ENCODE measurements at places on chromosomes 7 and 10.

DNA sequence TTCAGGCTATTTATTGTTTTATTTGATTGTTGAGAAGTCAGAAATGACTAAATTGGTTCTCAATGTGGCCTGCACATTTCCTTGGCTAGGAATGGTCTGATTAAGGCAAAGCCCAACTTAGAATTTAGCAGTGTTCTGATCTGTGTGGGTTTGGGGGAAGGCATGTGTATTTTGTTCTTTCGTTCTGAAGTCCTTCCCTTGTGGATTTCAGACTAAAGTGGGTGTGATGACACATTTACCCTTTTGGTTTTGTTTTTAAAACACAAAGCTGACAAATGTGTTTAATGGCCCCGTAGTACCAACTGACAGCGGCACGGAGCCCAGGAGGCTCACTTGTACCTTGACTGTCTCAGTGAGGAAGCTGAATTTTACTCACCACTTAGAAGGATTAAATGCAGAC lies 452.3 kb upstream of the GALNT17 start:
- DNase-seq = no peak

DNA sequence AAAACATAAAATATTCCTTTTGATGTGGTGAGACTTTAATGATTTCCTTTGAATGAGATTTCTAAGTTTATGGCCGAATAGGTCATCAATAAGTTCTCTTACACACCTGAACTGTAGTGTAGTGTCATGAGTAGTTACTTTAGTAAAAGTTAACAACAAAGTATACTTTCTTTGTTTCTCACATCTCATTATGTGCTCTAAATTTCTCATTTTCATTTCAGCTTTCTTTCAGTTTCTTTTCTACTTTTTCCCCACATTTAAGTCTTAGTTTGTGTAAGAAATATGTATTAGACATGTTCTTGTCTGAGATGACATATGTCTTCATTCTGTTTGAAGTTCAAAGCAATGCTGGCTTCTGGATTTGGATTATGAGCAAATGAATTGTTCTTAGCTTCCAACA lies 348.1 kb downstream of the ANKRD7 start:
- no peak for DNase-seq

GRCh38 chr10:122407375-122408125 lies 33.0 kb downstream of the PLEKHA1 start:
- DNase-seq = no peak

GRCh38 chr10:63197344-63198092 lies 64.4 kb downstream of the NRBF2 start:
- no peak for DNase-seq

DNA sequence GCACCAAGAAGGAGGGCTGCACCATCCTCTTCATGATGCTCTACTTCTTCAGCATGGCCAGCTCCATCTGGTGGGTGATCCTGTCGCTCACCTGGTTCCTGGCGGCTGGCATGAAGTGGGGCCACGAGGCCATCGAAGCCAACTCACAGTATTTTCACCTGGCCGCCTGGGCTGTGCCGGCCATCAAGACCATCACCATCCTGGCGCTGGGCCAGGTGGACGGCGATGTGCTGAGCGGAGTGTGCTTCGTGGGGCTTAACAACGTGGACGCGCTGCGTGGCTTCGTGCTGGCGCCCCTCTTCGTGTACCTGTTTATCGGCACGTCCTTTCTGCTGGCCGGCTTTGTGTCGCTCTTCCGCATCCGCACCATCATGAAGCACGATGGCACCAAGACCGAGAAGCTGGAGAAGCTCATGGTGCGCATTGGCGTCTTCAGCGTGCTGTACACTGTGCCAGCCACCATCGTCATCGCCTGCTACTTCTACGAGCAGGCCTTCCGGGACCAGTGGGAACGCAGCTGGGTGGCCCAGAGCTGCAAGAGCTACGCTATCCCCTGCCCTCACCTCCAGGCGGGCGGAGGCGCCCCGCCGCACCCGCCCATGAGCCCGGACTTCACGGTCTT lies 1.9 kb downstream of the FZD1 start:
- no peak for DNase-seq

DNA sequence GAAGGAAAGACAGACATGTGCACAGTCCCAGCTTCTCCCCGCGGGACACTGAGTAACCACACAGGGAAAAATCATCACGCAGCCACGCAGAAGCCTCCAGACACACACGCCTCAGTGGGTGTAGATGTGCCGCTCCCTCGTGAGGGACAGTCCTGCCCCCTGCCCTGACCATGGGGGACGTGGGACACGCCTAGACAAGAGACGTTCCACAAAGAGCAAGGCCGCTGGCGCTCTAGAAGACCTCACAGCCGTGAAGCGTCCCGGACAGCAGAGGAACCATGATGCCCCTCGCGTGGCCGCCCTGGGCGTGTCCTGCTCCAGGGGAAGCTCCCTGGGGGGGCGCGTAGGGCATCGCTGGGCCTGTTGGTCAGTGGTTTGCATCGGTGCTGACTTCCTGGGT lies 210.8 kb downstream of the DNAJB6 start:
- no peak for DNase-seq

DNA sequence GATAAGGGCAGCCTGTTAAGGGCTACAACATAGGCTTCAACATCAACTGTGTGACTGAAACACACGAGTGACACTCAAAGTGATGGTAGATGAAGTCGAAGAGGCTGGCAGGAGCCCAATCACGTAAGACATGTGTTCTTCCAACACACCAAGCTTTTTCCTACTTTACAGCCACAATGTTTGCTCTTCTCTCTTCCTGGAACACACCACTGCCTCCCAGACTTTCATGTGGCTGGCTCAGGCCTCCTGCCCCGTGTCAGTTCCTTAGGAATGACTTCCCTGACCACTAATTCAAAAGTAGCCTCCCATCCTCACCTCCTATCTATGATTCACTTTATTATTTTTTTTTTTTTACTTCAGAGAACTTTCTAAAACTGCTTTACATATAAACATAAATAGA lies 209.2 kb downstream of the GPAM start:
- DNase-seq = no peak

DNA sequence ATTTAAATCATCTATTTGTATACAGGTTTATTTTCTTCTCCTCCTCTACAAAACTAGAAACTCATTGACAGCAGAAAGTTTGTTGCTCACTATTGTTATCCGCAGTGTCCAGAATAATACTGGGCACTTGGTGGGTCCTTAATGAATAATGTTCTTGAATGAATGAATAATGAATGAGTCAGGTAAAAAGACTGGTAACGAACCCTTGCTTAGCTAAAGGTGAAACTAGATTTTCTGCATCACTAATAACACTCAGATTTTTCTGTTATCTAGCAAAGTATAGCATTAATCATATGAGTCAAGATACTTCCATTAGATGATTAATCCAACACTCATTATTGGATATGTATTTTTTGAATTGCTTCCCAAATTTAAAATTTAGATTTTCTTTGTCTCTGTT lies 953.2 kb downstream of the SORCS3 start:
- DNase-seq = no peak

DNA sequence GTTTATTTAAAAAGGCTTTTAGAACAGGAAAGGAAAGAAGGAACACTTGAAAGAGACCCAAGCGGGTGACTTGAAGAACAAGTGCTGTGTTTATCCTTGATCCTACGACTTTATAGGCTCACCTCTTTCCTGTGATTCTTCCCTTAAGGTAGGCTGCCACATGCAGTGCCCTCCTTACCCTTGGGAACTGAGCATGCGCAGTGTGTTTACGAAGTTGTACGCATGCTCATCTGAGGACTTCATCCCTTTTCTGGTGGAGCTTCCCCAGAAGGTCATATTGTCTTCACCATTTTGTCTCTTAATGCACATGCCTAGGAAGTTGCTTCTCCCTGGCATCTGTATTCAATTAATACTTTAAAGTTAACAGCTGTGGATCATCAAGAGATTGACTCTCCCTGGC lies 49.9 kb upstream of the VOPP1 start:
- no peak for DNase-seq

- DNase-seq = no peak
Measured at GRCh38 chr10:114489521-114490310, 85.4 kb upstream of the AFAP1L2 start.

DNA sequence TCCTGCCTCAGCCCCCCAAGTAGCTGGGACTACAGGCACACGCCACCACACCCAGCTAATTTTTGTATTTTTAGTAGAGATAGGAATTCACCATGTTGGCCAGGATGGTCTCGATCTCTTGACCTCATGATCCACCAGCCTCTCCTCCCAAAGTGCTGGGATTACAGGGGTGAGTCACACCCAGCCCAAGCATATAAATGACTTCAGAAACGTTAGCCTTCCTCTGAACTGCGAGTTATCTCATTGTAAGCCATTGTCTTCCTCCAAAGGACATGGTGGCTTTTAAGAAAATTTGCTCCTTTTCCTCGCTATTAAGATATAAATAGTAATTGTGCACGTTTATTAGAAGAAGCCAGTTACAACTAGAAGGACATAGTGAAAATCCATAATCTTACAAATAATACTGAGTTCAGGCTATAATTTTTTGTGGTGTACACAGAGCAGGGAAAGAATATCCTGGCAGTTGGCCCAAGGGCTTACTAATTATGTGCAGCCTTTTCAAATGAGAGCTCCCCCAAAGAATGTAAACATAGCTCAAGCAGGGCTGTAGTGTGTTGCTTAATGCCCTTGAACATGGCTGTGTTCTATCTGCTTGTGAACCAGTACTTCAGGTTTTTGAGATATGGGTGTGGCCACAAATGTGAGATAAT lies 495.8 kb downstream of the PARD3 start:
- DNase-seq = no peak

DNA sequence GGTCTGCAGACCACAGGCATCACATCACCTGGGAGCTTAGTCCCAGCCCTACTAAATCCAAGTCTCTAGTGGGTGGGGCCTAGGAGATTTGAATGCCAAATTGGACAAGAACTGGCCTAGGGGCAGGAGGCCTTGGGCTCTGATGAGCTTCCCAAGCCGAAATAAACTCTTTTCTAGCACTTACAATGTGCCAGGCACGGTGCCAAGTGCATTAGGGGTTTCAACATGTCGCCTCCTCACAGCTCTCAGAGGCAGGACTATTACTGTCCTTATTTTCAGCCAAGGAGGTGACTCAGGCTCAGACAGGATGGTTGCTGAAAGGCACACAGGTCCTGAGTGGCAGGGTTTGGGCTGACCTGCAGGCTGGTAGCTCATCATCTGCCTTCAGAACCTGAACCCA lies 9.2 kb upstream of the CPA1 start:
- no peak for DNase-seq

GRCh38 chr7:30988351-30989005 lies 24.7 kb downstream of the GHRHR start:
- no peak for DNase-seq

DNA sequence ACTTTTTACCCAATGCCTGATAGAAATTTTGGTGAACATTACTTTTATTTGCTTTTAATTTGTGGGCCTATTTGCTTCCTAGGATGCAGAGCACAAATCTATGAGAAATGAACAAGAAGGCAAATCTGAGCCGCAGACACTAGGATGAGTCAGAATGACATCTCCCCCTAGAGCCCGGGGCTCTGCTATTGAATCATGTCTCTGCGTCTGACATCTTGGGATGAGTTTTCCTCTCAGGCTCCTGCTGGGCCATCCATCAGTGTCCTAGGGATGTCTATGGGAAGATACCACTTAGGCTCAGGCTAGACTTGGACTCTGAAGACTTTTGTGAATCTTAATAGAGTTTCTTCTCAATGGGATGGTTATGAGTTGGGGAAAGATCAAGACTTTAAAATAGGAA lies 157.3 kb upstream of the MTPN start:
- DNase-seq = no peak

GRCh38 chr10:72319416-72320254 lies 35.1 kb downstream of the DNAJB12 start:
- DNase-seq = peak; percentile 85

- DNase-seq = no peak
Measured at GRCh38 chr10:77456414-77456813, 181.2 kb downstream of the KCNMA1 start.

DNA sequence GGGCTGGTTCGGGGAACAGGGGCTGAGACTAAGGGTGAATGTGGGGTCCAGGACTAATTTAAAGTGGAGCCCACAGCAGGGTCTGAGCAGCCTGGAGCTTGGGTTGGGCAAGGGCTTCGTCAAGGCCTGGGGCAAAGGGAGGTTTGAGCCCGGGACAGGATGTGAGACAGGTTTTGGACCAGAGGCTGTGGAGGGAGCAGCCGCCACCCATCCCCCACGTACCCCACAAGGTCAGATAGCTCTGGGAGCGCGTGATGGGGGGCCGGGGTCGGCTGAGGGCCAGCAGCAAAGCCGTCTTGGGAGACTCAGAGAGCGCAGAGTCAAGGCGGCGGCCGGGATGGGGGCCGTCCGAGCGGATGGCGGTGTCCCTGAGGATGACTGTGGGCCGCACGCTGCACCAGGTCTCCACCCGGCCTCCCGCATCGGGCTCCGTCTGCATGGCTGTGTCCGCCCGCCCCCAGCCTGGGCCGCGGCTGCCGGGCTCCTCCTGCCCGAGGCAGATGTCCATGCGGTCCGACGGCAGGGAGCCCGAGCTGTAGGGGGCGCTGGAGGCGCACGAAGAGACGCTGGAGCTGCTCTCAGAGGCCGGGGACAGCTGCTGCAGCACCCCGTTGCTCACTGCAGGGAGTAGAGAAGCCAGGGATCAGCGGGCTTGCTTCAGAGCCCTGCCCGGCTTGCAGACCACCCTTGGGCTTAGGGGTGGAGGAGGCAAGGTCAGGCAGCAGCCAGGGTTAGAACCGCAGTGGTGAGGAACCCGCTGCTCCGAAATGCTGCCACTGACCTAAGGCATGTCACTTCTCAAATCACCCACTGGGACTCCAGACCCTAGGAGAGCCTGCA lies 12.1 kb downstream of the PDZD7 start:
- peak; percentile 71 for DNase-seq

GRCh38 chr10:42998481-42999384 lies 78.1 kb upstream of the RET start:
- DNase-seq = no peak

- DNase-seq = no peak
Measured at GRCh38 chr7:127888411-127888810, 142.8 kb downstream of the LRRC4 start.

DNA sequence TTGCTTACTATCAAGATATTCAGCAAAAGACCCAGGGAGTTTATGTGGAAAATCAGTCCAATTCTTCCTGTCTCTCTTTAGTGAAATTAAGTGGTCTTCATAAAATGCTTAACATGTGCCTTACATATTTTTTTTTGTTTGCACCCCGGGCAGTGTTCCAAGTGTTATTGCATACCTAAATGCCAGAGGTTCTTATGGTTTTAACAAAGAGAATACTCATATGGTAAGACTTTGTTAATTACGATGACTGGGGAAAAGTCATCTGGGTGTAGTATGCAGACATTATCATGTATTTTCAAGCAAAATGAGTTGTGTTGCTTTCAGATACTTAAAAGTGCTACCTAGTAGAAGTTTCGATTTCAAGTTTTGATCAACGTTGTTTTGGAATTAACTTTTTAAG lies 82.6 kb downstream of the PRKG1 start:
- no peak for DNase-seq

DNA sequence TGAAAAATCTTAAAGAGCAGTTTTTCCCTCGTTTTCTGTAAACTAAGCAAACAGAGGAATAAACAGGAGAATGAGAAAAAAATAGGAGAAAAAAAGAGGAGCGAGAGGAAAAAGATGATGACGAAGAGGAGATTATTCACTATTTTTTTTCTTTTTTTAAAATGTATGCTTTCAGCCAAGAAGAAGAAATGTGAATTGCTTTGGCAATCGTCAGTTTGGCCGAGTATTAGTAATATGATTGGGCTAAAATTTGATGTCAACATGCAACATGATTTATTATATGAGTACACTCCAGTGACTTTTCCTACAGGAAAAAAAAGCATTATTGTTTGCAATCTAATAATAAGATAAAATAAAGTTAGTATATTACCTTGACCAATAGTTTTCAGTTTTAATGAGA lies 26.3 kb downstream of the VWDE start:
- DNase-seq = no peak

GRCh38 chr10:79928028-79928583 lies 20.8 kb downstream of the SFTPD start:
- DNase-seq = no peak
